ENCODE measurements at places on chromosomes 3 and 15. TPM values are rescaled to one million over a fixed set of nuclear protein-coding genes. Genes with fewer than 3 reads are reported as not detected.
A peak's percentile ranks its signal among the peaks of the same experiment; 100 is the strongest.

SGO1 gene
- 1.3 TPM for polyA plus RNA-seq

TRIM71 gene
- not detected for polyA plus RNA-seq

LRRC3B gene
- polyA plus RNA-seq = not detected

ITIH1 gene
- polyA plus RNA-seq = not detected

NANOGP8 gene
- 0.15 TPM for polyA plus RNA-seq

PROS1 gene
- polyA plus RNA-seq = 11.5 TPM

PLCL2 gene
- polyA plus RNA-seq = 0.77 TPM

ATP11B gene
- 20.3 TPM for polyA plus RNA-seq

PXYLP1 gene
- polyA plus RNA-seq = 21.7 TPM

KBTBD13 gene
- not detected for polyA plus RNA-seq

TNFAIP8L3 gene
- 0.30 TPM for polyA plus RNA-seq

CD200R1L gene
- polyA plus RNA-seq = not detected

SKIL gene
- 18.3 TPM for polyA plus RNA-seq

DNA sequence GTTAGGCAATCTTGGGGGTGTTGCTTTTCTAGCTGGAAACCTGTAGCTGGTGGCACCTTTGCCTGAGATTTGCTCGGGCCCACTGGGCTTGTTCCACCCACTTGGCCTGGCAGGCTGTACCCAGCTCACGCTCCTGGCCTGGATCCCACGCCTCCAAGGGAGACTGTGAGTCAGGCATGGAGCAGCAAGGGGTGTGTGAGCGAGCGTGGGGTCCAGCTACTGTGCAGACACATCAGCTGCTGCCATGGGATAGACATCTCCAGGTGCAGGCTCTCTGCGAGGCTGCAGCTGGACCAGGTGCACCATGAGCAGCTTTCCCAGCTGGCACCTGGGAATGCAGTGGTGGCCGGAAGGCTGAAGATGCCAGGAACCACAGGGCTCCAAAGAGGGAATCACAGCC, 36.0 kb downstream of the NR1D2 start:
- no peak for DNase-seq

DNA sequence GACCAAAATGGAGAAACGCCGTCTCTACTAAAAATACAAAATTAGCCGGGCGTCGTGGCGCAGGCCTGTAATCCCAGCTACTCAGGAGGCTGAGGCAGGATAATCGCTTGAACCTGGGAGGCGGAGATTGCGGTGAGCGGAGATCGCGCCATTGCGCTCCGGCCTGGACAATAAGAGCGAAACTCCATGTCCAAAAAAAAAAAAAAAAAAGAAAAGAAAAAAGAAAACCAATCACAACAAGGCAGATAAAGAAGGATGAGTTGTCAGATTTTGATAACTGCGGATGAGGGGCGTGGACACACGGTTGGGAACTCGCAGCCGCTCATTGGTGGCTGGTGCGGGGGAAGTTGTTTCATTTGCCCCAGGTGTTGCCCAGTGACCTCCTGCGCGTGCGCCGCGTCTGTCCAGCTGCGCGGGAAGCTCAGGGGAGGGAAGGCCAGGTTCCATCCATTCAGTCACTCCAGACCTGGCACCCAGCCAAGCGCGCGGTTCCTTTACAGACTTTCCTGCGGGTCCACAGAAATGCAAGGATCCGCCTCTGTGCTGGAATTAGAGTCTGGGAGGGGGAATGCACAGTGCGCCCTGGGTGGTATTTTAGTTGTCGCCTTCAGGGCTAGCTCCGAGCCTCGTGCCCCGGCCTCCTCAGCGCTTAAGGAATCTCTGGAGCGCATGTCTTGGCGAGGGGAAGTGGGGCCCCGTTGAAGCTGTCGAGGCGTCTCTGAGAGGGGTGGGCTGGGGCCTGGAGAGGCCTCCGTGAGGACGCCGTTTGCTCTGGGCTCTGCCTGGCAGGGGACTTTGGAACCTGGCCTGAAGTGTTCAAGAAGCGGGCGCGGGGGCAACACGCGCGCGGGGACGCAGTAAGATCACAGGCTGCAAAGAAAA, 708 bp upstream of the GCHFR start:
- DNase-seq = no peak

DNA sequence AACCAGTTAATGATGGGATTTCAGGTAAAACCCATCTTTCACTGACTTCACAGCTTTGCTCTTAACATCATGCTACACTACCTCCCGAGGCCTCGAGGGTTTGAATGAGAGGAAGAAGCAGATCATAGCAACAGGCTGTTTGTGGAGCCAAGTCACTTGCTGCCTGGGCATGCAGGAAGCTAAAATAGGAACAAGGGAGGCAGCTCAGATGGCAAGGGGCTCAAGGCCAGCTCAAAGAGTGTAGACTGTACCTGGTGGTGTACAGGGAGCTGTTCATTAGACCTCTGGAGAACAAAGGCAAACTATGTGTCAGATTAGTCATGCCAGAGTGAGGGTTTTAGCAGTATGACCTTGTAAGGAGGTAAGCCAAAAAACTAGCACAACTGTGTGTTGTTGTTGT, 28.8 kb downstream of the ARRDC4 start:
- no peak for DNase-seq

- no peak for DNase-seq
Observed at GRCh38 chr3:197912741-197913476, 37.1 kb upstream of the RPL35A start.

DNA sequence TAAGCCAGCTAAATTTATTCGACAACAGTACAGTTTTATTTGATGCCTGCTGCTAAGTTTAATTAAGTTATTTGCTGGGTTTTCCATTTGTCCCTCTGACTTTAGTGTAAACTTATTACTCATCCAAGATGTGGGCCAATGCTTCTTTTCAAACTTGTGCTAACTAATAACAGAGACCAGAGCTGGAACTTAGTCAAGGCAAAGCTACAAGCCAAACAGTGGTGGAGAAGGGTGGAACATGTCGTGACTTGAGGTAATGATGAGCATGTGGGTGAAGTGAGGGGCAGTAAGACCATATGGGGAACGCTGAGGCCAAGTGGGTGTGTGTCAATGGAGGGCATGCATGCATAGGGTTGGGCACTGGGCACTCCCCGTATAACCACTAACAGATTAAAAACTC, 63.9 kb downstream of the NMD3 start:
- no peak for DNase-seq

GRCh38 chr3:49627634-49628033, 46.5 kb upstream of the APEH start:
- DNase-seq = no peak

DNA sequence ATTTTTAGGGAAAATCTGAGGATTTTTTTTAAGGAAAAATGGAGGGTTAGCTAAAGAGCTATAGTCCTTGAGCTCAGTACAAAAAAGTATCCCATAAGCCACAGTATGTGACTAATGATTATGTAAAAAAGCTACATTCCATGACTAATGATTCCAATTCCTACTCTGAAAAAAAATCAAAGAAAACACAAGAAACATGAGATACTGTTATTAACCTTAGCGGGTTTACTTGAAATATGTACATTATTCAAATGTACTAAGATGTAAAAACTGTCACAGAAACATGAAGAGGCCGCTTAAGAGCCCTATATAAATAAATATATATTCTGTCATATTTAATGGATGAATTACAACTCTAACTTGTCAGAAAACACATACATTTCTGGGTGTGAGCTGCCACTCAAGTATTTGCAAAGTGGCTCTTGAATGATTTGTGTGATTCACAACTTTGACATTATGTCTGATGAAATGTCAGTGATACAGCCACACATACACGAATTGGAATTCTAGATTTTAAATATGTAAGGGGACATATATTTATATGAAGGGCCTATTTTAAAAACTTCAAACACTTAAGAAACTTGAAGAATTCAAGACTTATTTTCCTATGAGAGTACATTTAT, 518.7 kb upstream of the SUCLG2 start:
- no peak for DNase-seq

DNA sequence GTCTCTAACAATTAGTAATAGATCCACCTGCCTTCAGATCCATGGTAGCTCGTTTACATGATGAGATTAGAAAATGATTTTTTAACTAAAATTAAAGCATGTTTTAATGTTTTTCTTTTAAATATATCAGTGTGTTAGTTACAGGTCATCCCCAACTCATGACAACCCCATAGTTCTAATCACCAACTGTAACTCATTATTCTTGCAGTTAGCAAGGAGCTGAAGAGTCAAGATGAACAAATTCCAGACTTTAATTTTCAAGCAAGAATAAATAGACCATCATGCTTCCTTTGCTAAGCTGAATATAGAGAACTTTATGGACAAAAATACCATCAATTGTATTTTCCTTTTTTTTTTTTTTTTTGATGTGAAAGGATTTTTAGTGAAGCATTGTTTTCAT, 101.1 kb downstream of the TOP2B start:
- no peak for DNase-seq

GRCh38 chr3:57818772-57819171, 62.7 kb downstream of the SLMAP start:
- no peak for DNase-seq

DNA sequence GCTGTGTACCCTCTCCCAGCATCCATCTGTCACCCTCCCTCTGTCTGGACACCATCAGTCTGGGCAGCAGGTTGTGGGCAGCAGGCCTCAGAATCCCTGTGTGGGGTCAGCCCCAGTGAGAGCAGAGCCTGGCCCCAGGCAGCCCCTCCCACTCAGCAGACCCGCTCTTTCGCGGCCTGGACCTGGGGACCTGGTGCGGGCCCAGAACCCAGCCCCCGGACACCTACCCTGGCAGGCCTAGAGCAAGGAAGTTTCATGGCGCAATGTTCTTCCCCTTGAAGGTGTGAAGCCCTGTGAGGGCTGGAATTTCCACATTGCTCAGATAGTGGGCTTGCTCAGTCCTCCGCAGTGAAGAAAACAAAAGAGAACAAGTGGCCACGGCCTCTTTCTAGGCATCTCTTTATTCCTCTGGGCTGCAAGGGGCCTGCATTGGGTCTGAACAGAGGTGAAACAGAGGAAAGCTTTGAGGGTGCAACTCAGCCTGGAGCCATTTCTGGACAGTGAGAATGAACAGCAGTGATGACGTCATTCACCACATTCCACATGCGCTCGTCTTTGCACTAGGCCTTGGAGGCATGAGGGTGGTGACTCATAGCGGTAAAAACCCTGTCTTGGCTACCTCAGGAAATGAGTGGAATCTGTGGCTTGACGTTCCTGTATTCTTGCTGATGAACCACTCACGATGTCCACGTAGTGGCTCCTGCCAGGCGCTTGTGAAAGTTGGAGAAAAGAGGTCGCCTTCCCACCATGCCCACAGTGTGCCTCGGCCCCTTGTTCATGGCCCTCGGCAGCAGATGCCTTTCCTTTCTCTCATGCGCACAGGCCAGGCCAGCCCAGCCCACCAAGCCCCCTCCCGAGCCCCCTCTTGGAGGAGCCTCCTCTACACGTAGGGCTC, 66.1 kb downstream of the SLC30A4 start:
- peak; percentile 99 for DNase-seq

- DNase-seq = no peak
Observed at GRCh38 chr3:134356411-134357040, 17.7 kb downstream of the AMOTL2 start.

DNA sequence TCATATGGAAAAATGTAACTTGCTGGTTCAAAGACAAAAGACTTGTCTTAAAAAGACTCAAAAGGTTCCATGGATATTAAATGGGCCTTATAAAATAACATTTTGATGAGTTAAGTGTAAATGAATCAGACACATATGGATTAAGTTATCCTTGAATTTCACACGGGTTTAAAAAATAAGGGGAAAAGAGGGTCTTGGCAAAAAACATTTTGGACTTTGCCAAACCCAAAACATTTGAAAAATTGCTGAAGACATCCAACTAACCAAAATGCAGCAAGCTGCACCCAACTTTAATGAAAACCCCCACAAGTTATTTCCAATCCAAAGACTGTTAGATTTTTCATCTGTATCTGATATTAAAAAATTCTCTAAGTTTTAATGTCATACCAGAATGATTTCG, 200.7 kb downstream of the MEIS2 start:
- no peak for DNase-seq

GRCh38 chr3:117017135-117017894, 307.7 kb downstream of the TUSC7 start:
- DNase-seq = no peak

DNA sequence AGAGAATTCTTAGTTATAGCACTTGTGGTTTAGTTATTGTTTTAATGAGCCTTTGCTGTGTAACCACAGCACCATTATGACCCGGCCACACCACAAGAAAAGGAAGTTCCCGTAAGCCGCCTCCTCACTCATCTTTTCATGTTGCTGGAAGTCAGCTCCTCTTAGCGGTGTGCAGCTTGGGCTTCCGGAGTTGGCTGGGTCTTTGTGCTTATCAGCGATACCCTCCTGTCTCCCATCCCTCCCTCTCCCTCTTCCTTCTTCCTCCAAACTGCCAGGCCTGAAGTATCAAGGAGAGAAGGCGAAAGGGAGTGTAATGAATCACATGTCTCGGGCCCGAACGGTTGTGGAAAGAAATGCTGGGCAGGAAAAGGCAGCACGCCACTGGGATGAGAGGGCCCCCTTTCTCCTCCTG, 353.5 kb downstream of the MCTP2 start:
- no peak for DNase-seq

GRCh38 chr3:32313169-32313568, 74.7 kb downstream of the CMTM8 start:
- DNase-seq = no peak

DNA sequence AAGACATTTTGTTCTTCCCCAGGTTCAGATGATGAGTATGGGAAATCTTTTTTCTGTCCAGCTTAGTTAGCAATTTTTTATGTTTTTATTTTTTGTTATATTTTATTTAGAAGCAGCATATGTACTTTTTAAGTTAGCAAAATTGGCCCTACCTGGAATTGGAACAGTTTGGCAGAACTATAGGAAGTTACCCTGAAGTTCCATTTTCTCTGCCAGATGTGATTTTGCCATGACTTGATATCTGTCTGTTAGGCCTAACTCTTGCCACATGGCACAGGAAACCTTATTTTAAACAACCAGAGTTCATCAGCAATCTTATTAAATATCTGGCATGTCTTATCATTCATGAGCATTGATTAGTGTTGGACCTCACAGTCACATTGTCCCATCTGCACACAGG, 67.1 kb downstream of the ADAMTSL3 start:
- DNase-seq = no peak

DNA sequence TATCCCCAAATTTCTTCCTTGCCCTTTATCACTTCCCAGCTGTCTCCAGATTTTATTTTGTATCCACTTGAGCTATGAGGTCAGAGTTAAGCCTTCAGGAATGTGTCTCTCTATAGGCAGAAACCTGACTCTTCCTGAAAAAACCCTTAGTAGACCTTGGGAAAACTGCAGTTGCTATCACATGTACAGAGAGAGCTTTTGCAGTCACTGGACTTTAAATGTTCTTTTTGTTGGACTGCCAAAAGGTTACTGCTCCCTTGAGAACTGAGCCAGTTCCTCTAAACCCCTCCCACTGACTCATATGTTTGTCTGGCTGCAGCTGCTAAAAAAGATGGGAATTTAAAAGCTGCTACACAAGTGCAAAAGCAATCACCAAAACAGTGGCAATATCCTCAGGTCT, 169.1 kb upstream of the CCDC54 start:
- peak; percentile 95 for DNase-seq

DNA sequence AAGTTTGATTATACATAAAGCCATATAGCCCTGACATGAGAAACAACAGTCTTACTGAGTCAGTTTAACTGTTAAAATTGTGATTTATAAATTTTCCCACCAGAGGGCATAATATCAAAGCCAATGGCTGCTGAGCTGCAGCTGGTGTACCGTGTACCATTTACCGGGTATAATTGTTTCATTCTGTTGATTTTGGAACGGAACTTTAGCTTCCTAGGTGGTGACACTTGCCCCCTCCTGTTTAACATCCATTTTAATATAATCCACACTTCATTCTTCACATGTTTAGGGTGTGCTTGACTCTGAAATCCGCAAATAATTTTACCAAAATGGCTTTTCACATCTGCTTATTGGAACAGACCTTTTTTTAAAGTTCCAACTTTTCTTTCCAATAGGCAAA, 72.8 kb downstream of the SLC9A9 start:
- no peak for DNase-seq

- no peak for DNase-seq
Observed at GRCh38 chr15:71788646-71789579, 21.4 kb upstream of the NR2E3 start.
